H7 (cell line): ENCODE measurements at places on chromosomes 2 and 18. TPM values are rescaled to one million over a fixed set of nuclear protein-coding genes. Genes with fewer than 3 reads are reported as not detected.
A peak's percentile ranks its signal among the peaks of the same experiment; 100 is the strongest.

DNA sequence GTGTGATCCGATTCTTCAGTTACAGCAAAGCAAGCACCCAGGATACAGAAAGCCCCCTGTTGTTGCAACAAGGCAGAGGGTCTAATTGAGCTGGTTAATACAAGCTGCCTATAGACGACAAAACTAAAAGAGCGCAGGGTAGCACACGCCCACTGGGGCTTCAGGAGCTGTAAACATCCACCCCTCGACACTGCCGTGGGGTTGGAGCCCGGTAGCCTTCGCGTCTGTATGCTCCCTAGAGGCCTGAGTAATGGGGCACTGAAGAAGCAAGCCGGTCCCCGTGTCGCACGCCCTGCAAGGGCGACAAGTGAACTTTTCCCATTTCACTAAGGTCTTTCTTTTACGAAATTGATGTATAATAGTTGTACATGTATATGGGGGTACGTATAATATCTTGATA is 24.7 kb upstream of the CHRNA1 start:
- no peak for DNase-seq

DNA sequence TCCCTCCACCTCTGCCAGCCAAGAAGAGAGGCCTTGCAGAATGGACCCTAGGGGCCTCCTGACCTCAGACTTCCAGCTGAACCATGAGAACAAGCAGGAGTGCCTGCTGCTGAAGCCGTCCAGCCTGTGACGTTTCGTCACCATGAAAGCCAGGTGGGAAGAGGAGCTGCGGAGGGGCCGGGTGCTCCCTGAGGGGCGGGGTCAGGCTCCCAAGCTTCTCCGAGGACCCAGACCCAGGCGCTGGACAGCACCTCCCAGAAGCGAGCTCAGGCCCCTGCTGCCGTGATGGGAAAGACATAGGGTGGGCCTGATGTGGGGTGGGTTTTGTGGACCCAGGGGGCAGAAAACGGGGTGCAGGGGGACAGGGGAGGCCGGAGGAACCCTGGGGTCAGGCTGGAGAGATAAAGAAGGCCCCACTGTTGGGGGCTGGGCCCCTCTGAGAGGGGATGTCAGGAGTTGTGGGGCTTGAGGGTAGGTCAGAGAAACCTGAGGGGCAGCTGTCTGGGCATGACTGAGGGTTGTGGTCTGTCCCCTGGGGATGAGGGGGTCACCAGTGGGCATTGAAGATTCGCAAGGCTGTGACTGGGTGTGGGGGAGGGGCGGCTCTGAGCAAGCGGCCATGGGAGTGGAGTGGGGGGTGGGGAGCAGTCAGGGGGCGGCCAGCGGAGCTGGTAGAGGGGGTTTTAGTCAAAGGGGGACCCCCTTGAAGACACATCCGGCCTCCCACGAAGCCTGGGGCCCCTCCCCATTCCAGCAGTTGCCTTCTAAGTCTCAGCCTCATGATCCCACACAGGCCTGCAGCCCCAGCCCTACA is 73.4 kb upstream of the ODC1 start:
- peak; percentile 86 for DNase-seq

- DNase-seq: no peak
Measured at GRCh38 chr2:44388877-44389276, 27.1 kb downstream of the CAMKMT start.

The ZSCAN30 gene
- 6.2 and 8.2 TPM in 2 replicates for total RNA-seq
